ENCODE measurements at places on chromosomes 4 and X. TPM values are rescaled to one million over a fixed set of nuclear protein-coding genes. Genes with fewer than 3 reads are reported as not detected.

DNA sequence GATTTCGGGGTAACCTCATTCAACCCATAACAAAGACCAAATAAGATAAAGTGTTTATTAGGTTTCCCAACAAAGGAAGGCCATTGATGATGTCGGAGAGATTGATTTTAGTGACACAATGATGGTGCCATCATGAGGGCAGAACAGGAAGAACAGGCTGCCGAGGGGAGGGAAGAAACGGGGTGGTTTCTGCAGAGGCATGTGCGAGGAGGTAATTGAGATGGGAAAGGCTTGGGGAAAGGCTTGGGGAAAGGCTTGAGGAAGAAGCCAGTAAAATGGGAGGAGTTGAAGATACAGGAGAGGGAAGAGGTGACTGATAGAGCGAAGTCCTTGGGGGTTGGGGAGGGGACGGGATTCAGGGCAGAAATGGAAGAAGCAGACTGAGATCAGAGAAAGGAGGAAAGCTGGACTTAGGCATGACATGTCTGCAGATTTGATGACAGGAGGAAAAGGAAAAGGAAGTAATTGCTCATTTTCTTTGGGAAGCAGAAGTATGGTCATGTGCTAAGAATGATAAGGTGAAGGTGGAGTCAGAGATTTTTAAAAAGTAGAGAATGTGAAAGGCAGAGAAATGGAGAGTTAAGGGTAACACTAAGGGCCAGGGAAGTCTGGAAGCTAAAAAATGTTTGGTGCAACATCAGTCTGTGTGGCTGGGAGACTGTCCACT, 6.0 kb downstream of the HPSE start:
- DNase-seq, result no peak
- no peak overlapping the region for H3K27ac ChIP-seq
- H3K4me3 ChIP-seq, result no peak overlapping the region
- H3K27me3 ChIP-seq, result no peaks in the 10 kb centered on the region
- H3K36me3 ChIP-seq, result no peaks in the 10 kb centered on the region
- no peaks in the 10 kb centered on the region for H3K4me1 ChIP-seq

GRCh38 chrX:122703762-122704161, 480.3 kb upstream of the GRIA3 start:
- H3K27ac ChIP-seq, result no peak overlapping the region
- H3K4me1 ChIP-seq, result no peaks in the 10 kb centered on the region
- H3K36me3 ChIP-seq, result no peaks in the 10 kb centered on the region
- H3K4me3 ChIP-seq, result no peak overlapping the region

GRCh38 chrX:40552768-40553167, 28.0 kb upstream of the ATP6AP2 start:
- H3K27me3 ChIP-seq, result no peaks in the 10 kb centered on the region
- no peaks in the 10 kb centered on the region for H3K4me1 ChIP-seq
- no peak overlapping the region for H3K4me3 ChIP-seq
- H3K27ac ChIP-seq, result no peak overlapping the region
- no peaks in the 10 kb centered on the region for H3K36me3 ChIP-seq
- DNase-seq, result no peak

CXXC4 gene
- 5.9 TPM for total RNA-seq

GYPA gene
- total RNA-seq, result not detected

MAP7D2 gene
- total RNA-seq, result 0.64 TPM
